Activated T-cell treated with anti-CD3 and anti-CD28 coated beads, Interleukin-2, amount 50 U/mL, for 24 hours (primary cell): ENCODE measurements at places on chromosomes 7 and 10.

- no peak for DNase-seq
These were observed 469.8 kb downstream of the PLXNA4 start for GRCh38 chr7:132106491-132106890.

DNA sequence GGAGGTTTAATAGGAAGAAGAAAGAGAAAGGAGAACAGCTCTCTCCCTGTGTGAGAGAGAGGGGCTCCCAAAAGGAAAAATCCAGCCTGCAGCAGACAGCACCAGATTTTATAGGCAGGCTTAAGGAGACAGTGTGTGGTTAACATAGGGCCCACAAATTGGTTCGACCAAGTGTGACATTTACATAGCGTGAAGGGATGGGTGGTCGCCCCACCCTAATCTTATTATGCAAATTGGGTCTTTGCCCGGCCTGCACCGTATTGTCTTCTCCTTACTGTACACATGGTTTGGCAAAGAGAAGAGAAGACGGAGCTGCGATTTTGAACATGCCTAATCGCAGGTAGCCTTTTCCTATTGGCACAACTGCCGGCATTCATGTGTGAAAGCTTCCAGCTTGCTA, 756.3 kb downstream of the NXPH1 start:
- DNase-seq = no peak

- peak; percentile 61 for DNase-seq
These were observed 12.1 kb upstream of the RHBDD2 start for GRCh38 chr7:75866489-75867389.

DNA sequence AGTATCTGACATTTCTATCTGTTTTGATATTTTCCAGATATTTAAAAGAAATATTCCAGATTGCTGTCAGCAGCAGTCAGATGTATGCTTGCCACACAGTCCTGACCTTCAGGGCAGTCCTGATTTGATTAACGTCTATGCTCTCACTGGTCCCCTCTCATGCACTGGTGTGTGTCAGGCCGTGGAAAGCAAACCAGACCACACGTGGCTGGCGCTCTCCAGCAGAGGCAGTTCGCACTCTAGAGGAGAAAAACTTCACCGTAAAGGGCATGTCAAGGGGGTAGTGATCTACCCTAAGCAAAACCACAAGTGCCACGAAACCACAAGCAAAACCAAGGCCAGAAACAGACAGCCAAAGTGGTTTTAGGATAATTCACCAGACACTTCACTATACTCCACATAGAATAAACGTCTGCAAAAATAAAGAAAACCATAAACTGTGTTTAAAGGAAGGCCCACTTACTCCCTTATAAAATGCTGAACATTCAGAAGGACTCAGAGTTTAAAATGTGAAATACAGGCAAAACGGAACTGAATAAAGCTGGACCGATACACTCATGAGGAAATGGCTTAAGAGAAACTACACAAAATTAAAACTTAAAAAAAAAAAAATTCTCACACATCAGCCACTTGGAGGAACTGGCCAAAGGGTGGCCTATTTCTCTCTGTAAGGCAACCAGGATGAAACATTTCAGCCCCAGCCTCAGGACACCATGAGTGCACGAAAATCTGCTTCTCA, 26.4 kb downstream of the PARP12 start:
- DNase-seq = no peak

GRCh38 chr10:104904753-104905323, 263.7 kb downstream of the SORCS3 start:
- DNase-seq = no peak

- no peak for DNase-seq
These were observed 113.3 kb upstream of the KIF5B start for GRCh38 chr10:32169556-32169955.

GRCh38 chr10:27783660-27784059, 38.0 kb upstream of the MKX start:
- DNase-seq = peak; percentile 40

- DNase-seq = no peak
These were observed 214.8 kb upstream of the MAGI2 start for GRCh38 chr7:79668292-79668691.

DNA sequence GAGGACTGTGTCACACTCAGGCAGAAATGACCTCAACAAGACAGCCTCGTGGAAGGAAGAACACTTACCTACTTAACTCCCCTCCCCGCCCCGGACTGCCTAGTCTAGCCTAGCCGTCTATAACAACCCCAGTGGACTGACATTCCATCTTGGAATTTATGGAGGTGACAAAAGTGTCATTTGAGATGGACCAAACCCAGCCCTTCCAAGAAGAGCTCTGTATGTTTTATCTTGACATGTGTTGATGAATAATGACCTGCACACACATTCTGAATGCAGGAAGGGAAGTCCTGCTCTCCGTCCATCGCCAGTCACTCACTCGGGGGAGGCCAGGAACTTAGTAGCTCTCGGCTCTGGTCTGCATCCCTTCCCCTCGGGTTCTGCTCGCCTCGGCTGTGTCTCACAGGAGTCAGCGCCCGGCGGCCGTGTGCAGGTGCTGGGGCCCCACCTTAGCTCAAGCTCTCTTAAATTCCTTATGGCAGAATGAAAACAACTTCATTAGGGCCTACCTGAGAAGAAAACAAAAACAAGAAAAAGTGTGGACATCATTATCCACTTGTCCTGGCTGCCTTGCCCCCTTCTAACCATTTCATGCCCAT, 140.9 kb upstream of the NPS start:
- no peak for DNase-seq

DNA sequence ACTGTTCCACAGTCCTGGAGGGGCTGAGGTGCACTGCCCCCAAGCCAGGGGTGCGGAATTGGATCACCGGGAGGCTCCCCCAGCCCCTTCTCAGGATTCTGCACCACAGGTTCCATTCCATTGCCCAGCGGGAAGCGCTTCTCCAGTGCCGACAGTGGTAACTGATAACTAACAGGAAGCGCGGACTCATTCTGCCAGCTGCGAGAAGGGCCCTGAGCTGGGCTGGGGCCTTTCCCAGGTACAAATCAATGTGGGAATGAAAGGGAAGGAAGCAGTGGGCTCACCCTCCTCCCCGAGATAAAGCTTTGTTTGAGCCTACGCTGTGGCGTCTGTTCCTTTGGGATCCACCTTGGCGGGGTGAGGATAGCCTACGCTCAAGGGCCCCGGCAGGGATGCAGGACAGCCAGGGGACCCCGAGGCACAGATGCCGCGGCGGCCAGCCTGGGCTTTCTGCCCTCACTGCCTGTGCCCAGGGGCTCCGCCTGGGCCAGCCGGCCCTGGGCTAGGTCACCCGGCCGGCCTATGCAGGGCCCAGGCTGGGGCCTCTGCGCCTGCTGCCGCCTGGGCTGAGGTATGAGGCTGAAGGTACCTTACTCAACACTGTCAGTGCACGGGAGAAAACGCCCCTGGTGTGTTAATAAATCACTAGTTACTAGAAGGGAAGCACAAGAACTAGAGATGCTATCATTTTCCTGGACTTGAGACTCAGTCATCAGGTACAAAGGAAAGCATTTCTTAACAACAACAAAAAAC, 39.4 kb downstream of the EN2 start:
- DNase-seq = no peak

- no peak for DNase-seq
These were observed 91.5 kb downstream of the GSDME start for GRCh38 chr7:24665564-24666294.

GRCh38 chr7:70787771-70788170, 344.2 kb upstream of the GALNT17 start:
- no peak for DNase-seq

GRCh38 chr10:15748126-15748525, 28.4 kb upstream of the ITGA8 start:
- no peak for DNase-seq
